ENCODE measurements at places on chromosomes 3 and 15. TPM values are rescaled to one million over a fixed set of nuclear protein-coding genes. Genes with fewer than 3 reads are reported as not detected.

GRCh38 chr15:93656041-93656440 lies 567.0 kb upstream of the RGMA start:
- no peak for DNase-seq

GRCh38 chr15:91336687-91337086 lies 236.6 kb downstream of the SV2B start:
- DNase-seq, result no peak

- DNase-seq, result no peak
Measured at GRCh38 chr3:158379517-158379916, 191.5 kb upstream of the MLF1 start.

- no peak for DNase-seq
Measured at GRCh38 chr3:86969500-86970189, 21.3 kb downstream of the VGLL3 start.

DNA sequence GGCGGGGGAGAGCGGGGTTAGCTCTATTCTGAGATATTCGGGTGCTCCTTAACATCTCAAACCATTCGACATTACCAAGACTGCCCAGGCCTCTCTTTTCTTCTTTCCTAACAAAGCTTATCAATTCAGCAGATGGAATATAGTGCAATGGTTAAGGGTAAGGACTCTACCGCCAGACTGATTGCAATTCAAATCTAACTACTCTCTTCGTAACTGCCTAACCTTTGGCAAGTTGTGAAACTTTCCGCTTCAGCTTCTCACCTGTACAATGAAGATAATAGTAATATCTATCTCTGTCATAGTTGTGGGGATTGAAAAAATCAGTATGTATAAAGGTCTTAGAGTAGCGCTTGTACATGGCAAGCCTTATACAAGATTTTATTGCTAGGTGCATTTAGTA lies 972 bp downstream of the UBA5 start:
- peak; percentile 6 for DNase-seq

DNA sequence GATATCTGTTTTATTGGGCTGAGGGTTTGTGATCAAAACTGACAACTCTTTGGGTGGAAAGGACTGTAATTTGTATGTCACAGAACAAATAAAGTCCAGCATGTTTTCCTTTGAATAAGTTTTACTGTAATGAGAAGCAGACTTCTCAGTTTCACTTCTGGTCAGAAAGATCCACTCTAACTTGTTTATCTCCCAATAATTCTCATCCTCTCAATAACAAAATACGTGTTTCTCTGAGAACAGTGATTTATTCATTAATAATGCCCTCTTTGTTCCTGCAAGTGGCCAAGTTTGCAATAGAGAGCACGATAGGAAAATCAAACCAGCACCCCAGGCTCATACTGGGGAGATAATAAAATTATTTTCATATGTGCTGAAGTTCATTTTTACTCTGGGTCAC lies 190.6 kb downstream of the CNTN3 start:
- no peak for DNase-seq

DNA sequence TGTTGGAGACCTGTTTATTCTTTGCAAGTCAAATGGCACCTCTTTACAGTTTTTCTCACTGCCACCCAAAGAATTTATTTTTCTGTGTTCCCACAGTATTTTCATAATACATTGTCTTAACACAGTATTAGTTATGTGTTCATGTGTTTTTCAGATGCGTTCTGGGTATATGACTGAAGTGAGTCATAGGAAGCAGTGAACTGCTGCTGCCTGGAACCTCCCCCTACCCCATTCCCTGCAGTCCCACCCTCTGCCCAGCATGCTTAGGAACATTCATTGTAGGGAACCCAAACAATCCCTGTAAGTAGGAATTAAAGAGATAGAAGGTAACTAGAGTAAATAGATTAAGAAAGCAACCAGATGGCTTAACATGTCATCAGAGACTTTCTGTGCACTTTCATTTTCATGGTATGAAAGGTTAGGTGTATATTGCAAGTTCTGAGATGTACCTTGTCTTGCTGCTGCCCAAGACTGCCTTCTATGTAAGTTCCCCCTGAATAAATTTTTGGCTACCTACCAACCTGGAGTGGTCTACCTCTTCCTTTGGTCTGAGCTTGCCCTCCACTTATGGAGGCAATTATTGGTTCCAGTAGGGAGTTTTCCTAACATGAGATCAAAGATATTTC lies 21.9 kb upstream of the SQOR start:
- DNase-seq, result no peak

DNA sequence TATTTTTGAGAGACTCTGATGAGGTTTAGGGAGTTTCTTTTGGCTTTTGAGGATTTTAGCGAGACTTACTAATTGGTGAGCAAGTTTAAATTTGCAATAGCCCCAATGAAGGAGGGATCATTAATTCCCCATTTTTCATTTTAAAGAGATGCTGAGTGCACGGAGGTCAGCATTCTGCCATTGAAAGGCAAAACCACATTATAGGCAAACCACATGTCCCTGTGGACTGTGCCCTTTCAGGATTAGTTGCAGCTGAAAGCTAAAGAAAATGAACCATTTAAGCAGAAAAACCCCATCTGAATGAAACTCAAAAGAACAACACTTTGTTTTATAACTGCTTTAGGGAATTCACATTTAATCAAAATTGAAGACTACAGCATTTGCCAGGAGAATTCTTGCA lies 246.5 kb downstream of the PDZRN3 start:
- DNase-seq, result no peak

DNA sequence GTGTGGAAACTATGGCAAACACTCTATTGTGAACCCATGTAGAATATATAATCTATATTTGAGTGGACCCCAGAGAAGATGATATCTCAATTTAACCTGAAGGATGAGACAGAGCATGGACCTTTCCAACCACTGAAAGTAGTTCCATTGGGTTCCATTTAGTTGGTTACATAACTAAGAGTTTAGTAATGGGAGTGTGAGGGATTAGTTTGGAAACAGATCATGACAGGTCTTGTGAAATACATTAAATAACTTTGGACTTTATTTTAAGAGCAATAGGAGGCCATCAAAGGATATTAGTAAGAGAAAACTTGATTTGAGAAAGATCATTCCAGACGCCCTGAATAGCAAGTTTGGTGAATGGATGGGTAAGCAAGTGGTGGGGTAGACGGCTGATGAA lies 487.2 kb upstream of the ROBO2 start:
- no peak for DNase-seq

- no peak for DNase-seq
Measured at GRCh38 chr15:42804739-42805138, 67.8 kb upstream of the CDAN1 start.

DNA sequence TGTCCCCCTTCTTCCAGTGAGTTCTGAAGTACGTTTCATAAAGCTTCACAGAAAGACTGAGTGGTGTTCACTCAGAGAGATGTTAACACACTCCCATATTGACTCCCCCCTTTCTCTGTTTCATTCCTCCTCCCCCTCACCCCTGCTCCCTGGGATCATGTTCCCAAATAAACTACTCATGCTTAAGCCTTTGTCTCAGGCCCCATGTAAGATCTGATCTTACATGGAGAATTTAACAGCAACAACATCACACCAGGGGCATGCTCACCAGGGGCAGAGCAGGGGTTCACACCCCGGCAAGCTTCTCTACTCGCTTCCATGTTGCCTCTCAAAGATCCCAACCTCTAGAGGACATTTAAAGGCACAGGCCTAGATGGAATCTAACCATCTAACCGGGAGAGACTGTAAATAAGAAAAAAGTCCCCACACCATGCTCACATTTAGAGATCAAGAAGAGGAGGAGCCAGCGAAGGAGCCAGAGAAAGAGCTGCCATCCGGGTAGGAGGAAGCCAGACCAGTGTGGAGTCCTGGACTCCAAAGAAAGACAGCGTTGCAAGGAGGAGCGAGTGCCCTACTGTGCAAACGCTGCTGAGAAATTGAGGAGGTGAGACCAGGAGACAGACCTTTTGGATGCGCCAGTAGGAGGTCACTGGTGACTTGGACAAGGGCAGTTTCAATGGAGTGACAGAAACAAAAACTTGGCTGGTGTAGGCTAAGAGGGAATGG lies 21.4 kb upstream of the SRP14 start:
- DNase-seq, result no peak

DNA sequence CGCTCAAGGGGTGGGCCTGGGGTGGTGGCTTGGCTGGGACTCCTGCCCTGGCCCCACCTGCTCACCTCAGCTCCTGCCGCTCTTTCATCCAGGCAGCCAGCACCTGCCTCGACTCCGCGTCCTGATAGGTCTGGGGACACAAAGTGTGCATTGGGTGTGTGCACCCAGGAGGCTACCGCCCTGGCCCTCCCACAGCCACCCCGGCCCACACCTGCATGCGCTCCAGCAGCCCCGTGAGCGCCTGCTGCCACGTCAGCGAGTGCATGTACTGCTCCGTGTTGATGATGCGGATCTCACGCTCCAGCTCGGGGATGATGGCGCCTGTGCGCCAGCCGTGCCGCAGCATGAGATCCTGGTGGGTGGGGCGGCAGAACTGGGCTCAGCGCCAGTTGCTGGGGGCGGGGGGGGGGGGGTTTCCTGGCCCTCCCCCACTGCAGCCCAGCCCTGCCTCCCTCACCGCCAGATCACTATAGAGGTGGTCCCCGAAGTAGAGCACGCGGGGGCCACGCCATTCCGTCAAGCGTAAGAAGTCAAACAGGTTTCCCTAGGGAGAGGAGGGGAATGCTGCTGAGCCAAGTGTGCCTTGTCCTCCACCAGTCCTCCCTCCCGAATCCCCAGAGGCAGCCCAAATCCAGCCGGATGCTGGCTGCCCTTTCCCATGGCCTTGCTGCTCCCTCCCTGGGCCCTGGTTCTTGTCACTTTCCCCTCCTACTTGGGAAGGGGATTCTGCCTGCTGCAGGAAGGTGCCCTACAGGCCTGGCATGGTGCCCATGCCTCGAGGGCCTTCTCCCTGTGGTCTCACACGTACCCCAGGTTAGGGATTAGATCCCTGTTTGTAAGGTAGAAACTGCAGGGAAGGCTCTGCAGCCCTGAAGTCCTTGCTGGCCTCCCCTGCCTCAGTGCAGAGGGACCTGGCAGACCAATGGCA lies 8.6 kb downstream of the NT5DC2 start:
- DNase-seq, result no peak

DNA sequence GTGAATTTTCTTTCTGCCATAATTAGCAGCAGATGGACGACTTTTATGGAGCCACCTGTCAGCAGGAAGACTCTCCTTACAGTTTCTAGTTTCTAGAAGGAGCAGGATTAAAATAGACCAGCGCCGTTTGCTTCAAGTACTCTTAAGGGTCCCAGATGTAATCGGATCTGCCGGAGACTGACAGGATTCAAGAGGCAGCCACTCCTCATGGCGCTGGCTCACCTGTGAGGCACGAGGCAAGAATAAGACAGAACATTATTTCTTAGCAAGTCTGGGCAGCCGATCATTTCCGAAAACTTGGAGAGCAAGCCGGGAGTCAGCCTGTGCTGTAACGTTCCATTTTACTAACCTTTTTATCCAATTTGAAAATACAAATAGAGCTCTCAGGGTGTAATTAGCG lies 410.4 kb upstream of the RORA start:
- DNase-seq, result no peak

DNA sequence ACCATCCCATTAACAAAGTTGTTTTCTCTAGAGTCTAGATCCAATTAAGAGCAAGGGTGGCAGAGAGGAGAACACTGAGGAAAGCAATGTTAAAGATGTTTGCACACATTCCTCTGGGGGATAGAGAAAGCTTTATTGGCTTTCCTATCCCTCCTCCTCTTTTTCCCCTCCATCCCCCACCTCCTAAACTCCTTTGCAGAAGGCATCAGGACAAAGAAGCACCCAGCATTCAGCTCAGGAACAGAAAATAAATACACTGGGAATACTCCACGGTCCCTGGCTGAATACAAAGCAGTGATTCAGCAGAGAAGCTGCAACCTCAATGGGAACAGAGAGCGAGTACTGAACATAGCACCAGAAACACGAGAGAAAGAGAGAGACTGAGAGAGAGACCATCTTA lies 21.9 kb downstream of the LSAMP start:
- DNase-seq, result no peak

- peak; percentile 20 for DNase-seq
Measured at GRCh38 chr3:50806806-50807205, 132.1 kb downstream of the DOCK3 start.

DNA sequence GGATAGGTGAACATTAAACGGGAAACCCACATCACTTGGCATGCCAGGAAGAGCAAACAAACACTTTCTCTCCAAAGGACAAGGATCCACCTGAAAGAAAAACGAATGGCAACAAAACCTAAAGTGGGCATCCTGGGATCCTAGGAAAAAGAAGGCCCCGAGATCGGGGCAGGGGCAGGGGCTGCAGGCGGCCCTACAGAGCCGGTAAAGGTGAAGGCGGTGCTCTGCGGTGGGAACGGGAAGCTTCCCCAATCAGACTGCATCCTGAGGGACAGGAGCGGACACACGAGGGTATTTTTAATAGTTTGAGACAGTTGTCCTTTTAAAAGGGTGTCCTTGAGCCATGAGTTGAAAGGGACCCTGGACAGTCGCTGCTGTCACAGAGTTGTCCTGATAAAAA lies 24.9 kb upstream of the GABRA5 start:
- no peak for DNase-seq

- DNase-seq, result no peak
Measured at GRCh38 chr15:94297558-94297957, 66.2 kb downstream of the MCTP2 start.

- DNase-seq, result no peak
Measured at GRCh38 chr3:13243586-13243985, 170.4 kb upstream of the IQSEC1 start.

GRCh38 chr3:123084738-123085237 lies 18.0 kb downstream of the PDIA5 start:
- no peak for DNase-seq

DNA sequence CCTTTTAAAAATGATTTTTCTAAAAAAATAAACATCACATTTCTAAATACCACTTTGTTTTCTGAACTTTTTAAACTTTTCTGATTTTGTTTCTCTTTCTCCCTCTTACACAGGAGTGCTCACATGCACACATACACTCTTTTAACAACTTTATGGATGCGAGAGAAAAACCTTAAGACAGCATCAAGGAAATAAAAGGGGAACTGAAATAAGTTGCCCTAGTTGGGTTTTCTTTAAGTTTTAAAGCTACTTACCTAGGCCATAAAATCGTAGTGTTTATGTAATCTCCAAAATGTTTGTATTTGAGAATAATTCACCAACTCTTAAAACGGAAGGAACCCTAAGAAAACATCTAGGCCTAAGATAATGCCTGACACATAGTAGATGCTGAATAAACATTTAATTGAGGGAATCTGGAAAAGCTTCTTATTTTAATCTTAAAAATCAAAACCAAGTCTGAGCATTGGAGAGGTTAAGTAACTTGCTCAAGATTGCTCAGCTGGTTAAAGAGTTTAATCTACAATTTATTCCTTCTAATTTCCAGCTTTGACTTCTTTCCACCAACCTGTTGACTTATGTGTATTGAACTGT lies 1.2 kb upstream of the BBX start:
- no peak for DNase-seq

GRCh38 chr15:44295750-44296431 lies 7.4 kb downstream of the GOLM2 start:
- no peak for DNase-seq

The TRPM1 gene
- total RNA-seq, result not detected

The SCN11A gene
- total RNA-seq, result 3.7 TPM

The CAMP gene
- not detected for total RNA-seq

The GP5 gene
- total RNA-seq, result 0.27 TPM

The ZWILCH gene
- total RNA-seq, result 10.8 TPM

The KPNA1 gene
- total RNA-seq, result 38.3 TPM

The SERPINI2 gene
- not detected for total RNA-seq

The PLSCR4 gene
- 25.9 TPM for total RNA-seq

The GRIP2 gene
- 0.73 TPM for total RNA-seq

The LMCD1 gene
- 185 TPM for total RNA-seq

The ECE2 gene
- not detected for total RNA-seq

The CYP8B1 gene
- 5.9 TPM for total RNA-seq

The VPS13C gene
- total RNA-seq, result 60.9 TPM
